Fibroblast of lung (primary cell): ENCODE measurements at places on chromosomes 3 and 15. TPM values are rescaled to one million over a fixed set of nuclear protein-coding genes. Genes with fewer than 3 reads are reported as not detected.

The CPN2 gene
- not detected in 2 replicates for polyA plus RNA-seq

The CCDC13 gene
- polyA plus RNA-seq: 0.41 and 0.43 TPM in 2 replicates

The LRRC34 gene
- polyA plus RNA-seq: 2.3 and 2.7 TPM in 2 replicates

The ABI3BP gene
- 17.5 and 62.9 TPM in 2 replicates for polyA plus RNA-seq

The TGM5 gene
- polyA plus RNA-seq: 0.03 TPM in 1 of 2 replicates, not detected in the other

The CNTN3 gene
- 3.2 and 4.3 TPM in 2 replicates for polyA plus RNA-seq

The GOLGA8J gene
- polyA plus RNA-seq: not detected in 2 replicates

The NANOGP8 gene
- polyA plus RNA-seq: not detected in 2 replicates

The SERINC4 gene
- polyA plus RNA-seq: 0.06 and 0.08 TPM in 2 replicates

The MEX3B gene
- polyA plus RNA-seq: 2.2 and 2.6 TPM in 2 replicates

The BTLA gene
- not detected in 2 replicates for polyA plus RNA-seq

The GOLGA8K gene
- polyA plus RNA-seq: not detected in 2 replicates

The ZNF385D gene
- polyA plus RNA-seq: 1.9 and 10.2 TPM in 2 replicates

The HHLA2 gene
- polyA plus RNA-seq: 0.02 TPM in 1 of 2 replicates, not detected in the other

The ANKRD34C gene
- not detected in 2 replicates for polyA plus RNA-seq

The RLBP1 gene
- not detected in 2 replicates for polyA plus RNA-seq

The TUSC7 gene
- polyA plus RNA-seq: not detected in 2 replicates

The NIT2 gene
- 42.6 and 53.8 TPM in 2 replicates for polyA plus RNA-seq
